NCI-H526 (cell line): ENCODE measurements at places on chromosomes 4 and X.

GRCh38 chrX:68880846-68881552, 52.2 kb downstream of the EFNB1 start:
- no peak for DNase-seq

DNA sequence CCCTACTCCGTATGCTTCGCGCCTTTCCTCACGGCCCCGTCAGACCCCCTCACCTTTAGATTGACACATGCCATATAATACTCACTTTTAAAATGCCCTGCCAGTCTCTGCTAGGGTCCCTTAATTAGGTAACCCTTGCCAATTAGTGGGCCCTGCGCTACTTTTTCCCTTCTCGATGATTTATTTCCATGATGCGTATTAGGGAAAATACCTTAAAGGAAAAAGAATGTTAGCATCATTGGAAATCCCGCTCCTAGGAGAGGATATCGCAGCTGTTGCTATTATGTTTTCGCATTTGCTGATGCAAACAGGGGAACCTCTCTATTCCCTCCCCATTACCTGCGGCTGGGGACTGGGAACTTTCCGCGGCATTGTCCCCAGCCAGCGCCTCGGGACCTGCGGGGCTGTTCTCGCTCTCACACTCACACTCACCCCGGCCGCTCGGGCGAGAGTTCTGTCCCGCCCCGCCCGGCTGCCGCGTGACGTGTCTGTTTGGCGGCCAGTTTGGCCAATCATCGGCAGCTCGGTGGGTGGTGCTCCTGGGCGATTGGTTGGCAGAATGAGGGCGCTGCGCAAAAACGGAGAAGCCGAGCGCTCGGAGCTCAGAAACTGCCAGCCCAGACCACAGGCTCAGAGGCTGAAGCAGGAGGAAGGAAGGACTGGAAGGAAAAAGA, at the start of gene PCDH10:
PCDH10 (plus strand) TSS at position 605 of the 674 bp plus-strand sequence. CDS start 847 bp downstream, outside the sequence.
- DNase-seq: no peak

GRCh38 chr4:95732061-95732460, 107.8 kb upstream of the PDHA2 start:
- DNase-seq: no peak

DNA sequence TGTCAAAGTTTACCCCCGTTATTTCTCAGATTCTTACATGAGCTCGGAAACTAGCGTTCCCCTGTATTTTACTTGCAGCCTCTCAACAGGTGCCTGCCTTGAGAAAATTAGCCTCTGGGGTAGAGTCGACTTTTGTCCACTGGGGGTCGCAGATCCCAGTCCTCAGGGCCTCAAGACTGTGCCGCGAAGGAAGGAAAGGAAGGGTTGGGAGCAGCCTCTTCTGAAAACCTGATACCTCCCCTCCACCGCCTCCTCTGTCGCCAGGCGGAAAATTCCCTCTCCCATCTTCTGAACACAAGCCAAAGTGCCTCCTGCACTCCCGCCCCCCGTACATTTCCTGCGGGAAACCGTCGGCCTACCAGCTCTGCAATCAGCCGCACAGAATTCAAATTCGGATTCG, 44.4 kb upstream of the TMSB15B start:
- DNase-seq: peak; percentile 79

GRCh38 chr4:109600431-109600830, 40.4 kb downstream of the MCUB start:
- DNase-seq: no peak
